ENCODE measurements at places on chromosomes 4 and X.

DNA sequence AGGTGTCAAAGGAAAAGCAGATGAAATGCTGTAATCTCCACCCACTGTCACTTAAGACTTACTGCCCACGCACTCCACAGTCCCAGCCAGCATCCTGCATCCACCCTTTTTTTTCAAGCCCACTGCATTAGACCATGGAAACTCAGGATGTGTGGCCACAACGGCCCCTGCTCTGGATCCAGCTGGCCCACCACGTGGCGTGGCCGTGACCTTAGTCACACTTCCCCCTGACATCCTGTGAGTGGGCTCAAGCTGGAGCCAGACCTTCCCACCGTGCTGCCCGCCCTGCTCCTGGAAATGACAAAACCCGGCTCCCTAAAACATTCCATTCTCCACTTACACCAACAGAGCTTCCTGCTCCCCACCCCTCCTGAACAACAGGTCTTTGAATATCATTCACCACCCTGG is 588.3 kb upstream of the DIPK2B start:
- DNase-seq = no peak

DNA sequence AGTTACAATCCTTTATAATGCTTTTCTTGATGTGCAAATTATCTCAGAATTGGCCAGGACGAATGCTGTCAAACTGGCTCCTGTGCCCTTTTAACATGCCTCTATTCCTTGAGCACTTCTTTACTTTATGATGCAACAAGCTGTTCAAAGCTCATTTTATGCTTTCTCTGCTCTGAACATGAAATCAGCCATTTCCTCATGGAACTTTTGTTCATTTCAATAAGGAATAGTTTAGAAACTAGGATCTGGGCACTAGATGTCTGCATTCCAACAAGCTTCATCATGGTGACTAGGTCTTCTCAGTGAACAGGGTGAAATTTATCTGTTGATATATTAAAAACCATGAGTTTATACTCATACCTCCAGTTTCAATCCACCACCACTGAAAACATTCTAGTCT is 87.3 kb upstream of the TEX13A start:
- no peak for DNase-seq

DNA sequence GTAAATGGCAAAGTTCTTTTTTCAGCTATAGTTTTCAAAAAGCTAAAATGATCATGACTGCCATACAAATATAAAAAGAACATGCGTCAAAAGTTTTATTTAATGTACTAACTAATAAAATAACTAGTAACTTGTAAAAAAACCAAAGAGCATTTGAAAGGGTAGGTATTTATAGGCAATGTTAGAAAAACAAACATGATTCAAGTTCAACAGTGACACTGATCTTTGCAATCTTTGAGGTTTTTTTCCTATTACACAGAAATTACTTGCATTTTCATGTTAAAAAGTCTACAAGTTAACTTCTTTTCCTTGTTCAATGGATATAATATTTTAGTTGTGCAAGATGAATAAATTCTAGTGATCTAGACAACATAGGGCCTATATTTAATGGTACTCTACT is 72.3 kb upstream of the GRID2 start:
- no peak for DNase-seq

GRCh38 chrX:100070334-100070849 is 339.7 kb downstream of the PCDH19 start:
- DNase-seq = no peak

DNA sequence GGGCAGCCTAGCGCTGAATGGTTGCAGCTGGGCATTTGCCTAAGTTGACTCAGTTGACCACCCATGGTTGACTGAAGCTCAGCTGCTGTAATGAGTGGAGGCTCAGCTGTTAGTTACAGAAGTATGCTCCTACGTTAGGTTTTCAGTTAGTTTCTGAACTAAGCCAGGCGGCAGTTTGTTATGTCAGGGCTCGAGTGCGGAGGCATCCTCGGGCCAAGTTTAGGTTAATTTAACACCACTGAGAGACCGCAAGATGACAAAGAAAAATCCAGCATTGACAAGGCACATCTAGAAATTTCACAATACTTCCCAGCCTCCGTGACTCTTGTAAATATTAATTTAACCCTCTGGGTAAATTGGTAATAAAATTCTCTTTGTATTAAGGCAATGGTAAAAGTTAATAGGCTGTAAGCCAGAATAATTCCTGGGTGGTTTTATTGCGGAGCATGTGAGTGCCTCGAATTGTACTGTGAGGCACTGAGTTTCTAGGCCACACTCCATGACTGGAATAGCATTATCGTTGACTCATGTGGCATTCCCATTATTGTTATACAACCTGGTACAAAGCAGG is 33.1 kb upstream of the CDKN2AIP start:
- no peak for DNase-seq

DNA sequence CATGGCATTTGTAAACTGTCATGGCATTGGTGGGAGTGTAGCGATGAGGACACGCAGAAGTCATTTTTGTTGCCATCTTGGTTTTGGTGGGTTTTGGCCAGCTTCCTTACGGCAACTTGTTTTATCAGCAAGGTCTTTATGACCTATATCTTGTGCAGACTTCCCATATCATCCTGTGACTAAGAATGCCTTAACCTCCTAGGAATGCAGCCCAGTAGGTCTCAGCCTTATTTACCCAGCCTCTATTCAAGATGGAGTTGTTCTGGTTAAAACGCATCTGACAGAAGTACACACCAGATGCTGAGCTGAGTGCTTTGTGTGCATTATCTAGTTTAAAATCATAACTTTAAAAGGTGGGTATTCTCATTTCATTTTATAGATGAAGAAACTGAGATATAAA is 268.8 kb upstream of the GALNT7 start:
- no peak for DNase-seq

- no peak for DNase-seq
These were observed 1338.0 kb downstream of the FSTL5 start for GRCh38 chr4:160825644-160826338.

DNA sequence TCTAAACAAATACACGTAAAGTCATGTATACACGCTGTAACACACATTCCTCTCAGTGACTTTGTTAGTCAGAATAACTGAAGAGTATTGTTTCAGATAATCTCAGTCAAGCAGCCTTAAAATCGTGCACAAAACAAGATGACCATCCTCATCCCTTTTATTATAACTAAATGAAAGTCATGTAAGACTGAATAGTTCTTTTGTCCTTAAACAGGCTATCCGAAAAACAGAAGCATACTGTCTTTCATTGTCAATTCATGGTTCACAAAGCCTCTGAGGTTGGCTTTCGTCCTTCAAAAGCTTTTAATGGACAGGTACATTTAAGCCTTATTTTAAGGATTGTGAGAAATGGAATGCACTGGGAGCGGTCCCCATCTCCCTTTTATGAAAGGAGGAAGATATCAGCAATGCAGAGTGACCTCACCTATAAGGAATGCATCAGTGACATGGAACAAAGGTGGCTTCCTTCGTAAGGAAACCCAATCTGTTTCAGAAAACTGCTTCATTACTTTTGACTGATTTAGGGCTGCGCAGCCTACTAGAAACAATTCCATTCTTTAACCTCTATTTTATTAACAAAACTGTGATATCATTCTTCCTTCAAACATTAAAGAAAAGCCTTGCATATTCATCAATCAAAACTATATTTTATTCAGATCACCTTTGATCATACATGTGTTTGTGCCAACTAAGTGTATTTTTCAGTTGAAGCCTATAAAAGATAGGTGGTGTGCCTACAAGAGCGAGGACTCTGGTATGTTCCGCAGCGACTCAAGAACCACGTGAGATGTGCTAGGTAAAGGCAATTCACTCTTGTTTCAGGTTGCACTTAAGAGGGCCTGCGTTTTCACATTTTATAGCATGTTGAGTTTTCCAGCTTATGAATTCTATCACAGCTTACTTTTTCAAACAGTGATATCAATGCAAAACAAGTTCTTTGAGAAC is 19.2 kb downstream of the SH3RF1 start:
- no peak for DNase-seq

DNA sequence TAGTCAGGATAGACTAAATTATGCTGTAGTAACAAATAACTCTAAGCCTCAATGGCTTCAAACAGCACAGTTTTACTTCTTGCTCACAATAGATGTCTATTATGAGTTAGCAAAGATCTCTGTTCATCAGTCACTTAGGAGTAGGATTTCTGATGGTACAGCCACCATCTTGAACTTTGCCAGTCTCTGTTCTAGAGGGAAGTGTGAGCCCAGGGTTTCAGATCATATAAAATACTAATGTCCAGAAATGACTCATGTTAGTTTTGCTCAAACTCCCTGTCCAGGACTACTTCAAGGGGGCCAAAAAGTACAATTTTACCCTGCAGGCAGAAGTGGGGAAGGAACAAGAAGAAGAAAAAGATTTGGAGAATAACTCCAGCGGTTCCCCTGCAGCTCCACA is 77.1 kb upstream of the LSM6 start:
- no peak for DNase-seq

DNA sequence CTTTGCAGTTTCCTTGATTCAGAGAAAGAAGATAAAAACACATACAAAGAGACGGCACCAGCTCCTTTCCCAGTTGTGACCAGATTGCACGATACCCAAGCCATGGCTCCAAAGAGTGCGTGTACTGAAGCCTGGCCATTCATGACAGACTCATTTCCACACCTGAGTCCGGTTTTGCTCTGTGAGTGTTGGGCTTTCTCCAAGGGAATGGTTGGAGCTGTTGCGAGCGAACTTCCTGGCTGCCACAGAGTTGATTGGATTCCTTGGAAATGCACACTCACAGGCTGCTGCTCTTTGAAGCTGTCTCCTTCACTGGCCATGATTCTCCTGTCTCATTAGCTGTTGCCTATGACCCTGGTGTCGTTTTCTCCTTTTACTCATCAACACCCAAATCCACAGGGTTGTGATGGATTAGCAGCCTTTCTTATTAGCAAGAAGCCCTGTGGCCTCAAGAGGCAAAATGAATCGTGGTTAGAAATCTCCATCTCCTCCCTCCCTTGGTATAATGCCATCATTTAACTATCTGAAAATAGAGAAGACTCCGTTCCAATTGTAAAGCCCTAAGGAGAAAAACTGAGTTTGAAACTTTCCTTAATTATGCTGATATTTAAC is 43.9 kb upstream of the BBS12 start:
- no peak for DNase-seq

- no peak for DNase-seq
These were observed 353 bp upstream of the SMIM10 start for GRCh38 chrX:134990475-134990800.

GRCh38 chr4:85780664-85781063 is 305.7 kb downstream of the ARHGAP24 start:
- no peak for DNase-seq

DNA sequence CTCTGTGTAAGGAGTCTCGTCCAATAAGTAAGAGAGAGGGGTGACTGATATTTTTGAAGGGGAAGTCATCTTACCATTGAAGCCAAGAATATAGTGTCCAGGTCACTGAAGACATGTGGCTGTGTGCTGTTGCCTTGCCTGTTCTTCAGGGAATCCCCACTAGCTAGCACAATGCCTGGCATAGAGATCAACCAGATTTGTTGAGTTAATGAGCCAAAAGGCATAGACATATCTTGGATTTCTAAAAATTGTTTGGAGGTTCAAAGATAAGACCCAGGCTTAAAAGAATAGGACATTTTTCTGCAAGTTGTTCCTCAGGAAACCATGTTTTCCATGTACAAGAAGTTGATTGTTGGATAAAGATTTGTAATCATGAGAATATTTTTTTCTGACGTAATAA is 119.3 kb upstream of the DKK2 start:
- no peak for DNase-seq

DNA sequence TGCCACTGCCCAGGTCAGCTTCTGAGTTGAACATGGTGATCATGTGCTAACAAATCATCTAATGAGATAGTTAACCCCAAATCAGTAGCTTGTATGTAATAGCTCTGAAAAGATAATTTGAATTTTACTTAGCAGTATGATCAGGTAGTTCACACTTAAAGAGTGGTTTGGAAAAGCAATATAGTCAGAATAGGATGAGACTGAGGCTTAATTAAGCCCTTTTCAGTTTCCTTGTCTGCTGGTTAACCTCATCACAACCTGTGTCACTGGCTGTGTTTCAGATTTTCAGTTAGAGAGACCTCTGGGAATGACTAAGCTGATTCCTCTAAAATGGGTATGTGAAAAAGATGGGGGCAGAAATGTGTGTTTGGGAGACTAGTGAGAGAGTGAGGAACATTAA is 38.1 kb downstream of the GPR174 start:
- no peak for DNase-seq

GRCh38 chr4:16838226-16838875 is 60.1 kb downstream of the LDB2 start:
- DNase-seq = no peak

- no peak for DNase-seq
These were observed 80.2 kb downstream of the FGF16 start for GRCh38 chrX:77527233-77528001.

GRCh38 chr4:125353131-125353530 is 38.4 kb downstream of the FAT4 start:
- no peak for DNase-seq

DNA sequence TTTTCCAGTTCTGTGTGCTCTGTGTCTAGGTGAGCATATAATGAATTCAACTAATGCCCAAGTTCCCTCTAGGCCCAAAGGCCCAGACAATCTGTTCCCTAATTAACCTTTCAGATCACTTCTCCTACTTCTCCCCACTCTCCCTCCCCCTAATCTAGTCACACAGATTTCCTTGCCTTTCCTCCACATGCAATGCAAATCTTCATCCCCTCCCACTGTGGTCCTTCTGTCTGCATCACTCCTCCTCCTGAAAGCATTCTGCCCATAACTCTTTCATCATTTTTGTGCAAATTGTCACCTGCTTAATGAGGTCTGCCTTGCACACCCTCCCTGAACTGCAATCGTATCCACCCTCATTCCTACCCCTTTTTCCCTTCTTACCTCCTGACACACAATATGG is 346.6 kb downstream of the FBXO8 start:
- DNase-seq = no peak

- DNase-seq = no peak
These were observed 38.9 kb upstream of the CLCN4 start for GRCh38 chrX:10117864-10118377.

DNA sequence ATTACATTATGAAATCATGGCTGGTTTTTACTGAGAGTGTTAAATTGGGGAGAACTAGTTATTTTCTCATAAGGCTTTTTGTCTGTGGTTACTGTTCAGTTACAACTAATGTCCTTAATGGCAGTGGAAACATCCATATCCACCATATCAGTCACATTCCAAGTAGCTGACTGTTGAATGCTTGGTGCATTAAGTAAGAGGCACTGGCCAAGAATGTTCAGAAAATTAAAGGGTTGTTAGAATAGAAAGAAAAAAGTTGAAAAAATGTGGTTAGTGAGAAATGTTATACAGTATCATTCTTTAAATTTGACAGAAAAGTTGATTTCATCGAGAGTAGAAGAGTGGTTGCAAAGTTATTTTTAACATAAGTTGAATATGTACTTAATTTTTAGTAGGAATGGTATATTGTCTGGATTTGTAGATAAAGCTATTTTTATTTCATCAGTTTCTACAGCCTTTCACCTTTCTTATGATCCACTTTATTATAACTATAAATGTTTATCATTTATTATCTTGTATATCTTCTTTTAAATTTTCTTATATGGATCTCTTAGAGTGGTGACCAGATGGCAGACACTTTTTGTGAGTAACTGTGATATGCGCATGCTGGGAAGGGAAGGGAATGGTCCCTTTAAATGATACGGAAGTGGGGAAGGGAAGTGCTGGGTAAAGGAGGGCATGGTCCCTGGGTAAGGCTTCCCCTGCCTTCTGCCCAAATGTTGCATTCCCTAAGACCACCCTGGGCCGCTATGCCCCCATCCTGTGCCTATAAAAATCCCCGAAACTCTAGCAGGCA is 2407.1 kb downstream of the ARAP2 start:
- no peak for DNase-seq

All from stimulated activated CD8-positive, alpha-beta memory T cell treated with anti-CD3 and anti-CD28 coated beads, Interleukin-4, amount 100 ng/mL, for 1 hour (primary cell).